ENCODE measurements at places on chromosomes 1 and 21.

DNA sequence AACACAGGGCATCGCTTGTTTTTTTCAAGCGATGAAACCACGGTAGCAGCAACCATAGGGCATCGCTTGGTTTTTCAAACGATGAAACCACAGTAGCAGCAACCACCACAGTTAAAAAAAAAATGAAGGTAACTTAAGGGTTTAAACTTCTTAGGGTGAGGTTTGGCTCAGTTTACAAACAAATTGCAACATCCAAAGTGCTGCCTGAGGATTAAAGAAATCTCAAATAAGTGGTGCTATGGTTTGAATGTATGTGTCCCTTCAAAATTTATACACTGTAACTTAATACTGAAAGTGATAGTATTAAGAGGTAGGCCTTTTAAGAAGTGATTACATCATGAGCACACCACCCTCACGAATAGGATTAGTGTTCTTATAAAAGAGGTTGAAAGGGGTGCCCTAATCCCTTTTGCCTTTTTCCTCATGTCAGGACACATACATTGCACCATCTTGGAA, 6.4 kb upstream of the GBP5 start:
- DNase-seq: no peak

DNA sequence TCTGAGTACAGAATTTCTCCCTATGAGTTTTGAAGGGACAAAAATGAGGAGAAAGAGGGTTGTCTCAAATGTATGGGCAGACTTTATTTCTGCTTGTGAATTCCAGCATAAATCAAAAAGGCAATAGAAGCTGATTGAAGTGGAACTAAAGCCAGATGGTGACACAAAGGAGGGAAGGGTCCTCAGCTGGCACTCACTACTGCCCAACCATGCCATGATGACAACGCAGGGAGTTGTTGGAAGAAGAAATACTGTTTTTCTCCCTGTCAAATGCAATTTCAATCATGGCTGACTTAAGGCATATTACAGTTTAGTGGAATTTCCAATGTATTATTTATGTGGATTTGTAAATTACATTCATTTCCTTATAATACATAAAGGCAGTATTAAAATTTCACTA, 805.8 kb downstream of the ADGRL2 start:
- no peak for DNase-seq

DNA sequence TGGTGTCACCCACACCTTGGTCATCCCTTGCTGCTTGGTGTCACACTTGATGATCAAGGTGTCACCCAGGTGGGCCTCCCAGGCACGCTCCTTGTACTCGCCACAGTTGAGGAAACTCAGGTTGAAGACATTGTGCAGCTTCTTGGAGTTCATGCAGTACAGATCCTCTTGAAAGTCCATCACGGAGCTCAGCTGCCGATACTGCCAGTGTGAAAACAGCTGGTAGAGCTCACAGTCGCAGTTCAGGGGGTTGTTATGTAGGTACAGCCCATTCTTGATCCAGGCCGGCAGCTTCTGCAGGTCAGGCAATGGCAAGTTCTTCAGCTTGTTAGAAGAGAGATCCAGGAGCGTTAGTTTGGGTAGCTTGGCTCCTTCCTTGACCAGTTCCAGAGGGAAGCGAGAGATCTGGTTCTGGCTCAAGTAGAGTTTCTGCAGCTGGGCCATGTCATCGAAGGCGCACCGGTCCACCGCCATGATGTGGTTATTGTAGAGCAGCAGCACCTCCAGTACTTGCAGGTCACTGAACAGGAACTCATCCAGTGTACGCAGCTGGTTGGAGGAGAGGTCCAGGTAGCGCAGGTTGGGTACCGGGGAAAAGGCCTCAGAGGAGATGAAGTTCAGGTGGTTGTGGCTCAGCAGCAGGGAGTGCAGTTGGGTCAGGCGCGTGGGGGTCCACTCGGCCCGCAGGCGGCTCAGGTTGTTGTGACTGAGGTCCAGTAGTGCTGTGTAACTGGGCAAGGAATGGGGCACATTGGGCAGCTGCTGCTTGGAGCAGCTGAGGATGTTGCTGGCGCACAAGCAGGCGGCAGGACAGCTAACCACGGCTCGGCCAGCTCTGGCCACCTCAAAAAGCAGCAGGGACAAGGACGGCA, 1.3 kb downstream of the AMIGO1 start:
- no peak for DNase-seq

- DNase-seq: no peak
Measured at GRCh38 chr1:23023174-23023845, 4.0 kb downstream of the KDM1A start.

- DNase-seq: peak; percentile 36
Measured at GRCh38 chr1:93616996-93617669, 64.5 kb downstream of the BCAR3 start.

GRCh38 chr1:53905509-53905908, 11.5 kb downstream of the DIO1 start:
- DNase-seq: no peak

DNA sequence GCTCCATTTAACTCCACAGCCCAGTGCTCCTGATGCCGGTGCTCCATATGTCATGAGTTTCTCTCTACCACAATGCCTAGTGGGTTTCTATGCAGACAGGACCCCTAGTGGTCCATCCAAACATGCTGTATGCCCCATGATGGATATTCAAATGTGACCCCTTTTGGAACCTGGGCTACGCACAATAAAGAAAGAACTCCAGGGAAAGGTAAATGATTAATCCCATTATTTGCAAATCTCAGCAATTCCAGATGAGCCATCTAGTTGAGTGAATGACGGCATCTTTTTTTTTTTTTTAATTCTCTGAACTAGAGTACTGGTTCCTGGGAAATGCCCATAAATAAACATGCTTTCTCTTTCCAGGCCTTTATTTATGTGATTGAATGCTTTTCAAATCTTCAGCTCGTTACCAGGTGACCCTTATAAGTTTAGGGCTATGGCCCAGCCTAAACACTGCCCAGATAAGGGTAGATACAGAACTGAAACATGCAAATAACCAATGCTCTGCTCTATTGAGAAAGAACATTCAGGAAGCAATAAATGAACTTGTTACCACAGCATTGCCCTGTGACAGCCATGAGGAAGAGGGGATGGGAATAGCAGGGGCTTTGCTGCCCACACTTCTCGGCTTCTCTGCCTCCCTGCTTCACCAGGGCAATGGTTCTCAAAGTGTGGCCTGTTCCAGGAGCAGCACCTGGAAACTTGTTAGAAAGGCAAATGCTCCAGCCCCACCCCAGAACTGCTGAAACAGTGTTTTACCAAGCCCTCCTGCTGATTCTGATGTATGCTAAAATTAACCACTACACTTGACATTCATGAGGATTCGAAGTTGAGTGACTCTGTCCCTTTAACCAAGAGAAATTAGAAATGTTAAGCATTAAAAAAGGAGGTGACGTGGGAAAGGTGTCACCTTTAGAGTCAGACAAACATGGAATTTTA, 151.7 kb downstream of the SEC16B start:
- DNase-seq: no peak

- DNase-seq: no peak
Measured at GRCh38 chr1:34057347-34058130, 107.5 kb downstream of the CSMD2 start.

- no peak for DNase-seq
Measured at GRCh38 chr21:42653231-42654061, at the start of gene PDE9A. Gene PDE9A, plus strand, starts transcription at chr21:42653621. Its CDS starts 194 bp downstream, at chr21:42653815.

DNA sequence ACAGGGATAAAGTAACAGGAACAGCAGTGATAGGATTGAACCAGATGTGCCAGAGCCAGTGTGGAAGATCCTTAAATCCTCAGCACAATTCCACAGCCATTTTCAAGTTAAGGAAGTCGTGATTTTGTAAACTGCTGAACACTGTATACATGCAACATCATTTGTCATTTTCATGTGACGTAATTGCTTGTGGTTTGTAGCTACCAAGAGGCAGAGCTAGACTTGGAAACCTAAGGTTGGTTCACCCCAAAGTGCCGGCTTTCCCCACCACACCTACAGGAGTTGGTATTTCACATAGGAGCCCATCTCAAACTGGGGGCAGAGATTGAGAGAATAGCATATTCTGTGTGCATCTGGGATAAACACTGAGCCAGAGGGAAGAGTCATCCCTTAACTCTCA, 113.9 kb downstream of the CAPN8 start:
- no peak for DNase-seq

Data from DMS 273 treated with DMSO at 0.1 percent for 48 hours (cell line).